ENCODE measurements at places on chromosomes 5 and 9.
A peak's percentile ranks its signal among the peaks of the same experiment; 100 is the strongest.

DNA sequence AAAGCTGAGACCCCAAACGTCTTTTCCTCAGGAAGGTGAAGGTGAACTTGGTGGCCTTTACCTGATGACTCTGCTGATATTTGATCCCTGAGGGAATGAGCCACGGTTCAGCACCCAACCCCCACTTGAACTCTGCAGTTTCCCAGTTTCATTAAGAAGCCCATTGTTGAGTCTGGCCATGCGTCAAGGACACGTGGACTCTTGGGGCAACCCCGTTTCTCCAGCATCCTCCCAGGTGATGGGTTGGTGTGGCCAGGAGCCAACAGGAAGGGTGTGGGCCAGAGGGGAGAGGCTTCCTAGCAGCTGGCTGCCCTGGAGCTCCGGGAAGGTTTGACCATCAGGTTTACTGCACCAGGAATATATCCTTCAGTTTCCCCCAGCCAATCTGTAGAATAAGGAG, 59.5 kb upstream of the GNE start:
- DNase-seq = peak; percentile 95

GRCh38 chr5:120252839-120253238, 211.3 kb upstream of the PRR16 start:
- DNase-seq = peak; percentile 9

DNA sequence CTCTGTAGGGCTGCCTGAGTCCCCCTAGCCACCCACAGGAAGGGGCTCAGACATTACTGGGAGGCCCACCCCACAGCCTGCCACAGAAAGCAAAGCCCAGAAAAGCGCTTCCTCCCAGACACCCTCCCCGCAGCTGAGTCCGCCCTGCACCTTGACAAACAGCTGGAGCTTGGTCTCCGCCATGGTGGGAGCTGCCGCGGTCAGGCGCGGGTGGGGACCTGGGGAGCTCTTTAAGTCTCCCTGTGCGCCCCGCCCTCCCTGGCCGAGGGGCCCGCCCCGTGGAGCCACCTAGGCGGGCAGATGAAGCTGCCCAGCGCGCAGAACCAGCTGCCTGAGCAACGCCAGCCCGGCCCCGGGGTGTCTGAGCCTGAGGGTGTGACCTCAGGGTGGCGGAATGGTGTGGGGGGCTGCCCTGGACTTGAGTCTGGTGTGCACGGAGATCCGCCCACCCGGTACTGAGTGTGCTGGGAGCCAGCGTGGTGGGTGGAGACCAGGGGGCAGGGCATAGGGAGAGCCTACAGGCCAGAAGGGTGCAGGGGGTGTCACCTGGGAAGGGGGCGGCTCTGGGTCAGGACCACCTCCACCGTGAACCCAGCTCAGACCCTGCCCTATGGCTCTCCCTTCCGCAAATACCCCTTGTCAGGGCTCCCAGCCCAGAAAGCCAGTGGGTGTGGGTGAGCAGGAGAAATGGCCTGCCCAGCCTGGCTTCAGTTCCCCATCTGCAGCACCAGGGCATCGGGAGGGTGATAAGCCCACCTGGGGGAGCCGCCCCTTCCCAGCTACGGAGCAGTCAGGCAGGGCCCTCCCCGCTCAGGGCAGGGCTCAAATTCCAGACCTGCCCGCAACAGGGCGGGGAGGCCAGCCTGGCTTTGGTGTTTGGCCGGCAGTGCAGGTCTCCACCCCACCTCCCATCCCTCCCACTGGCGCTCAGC, at the start of gene CLIC3:
Gene CLIC3, minus strand, starts transcription at position 208 of the 932 bp plus-strand sequence. Its CDS starts 25 bp downstream, at position 183.
- peak; percentile 81 for DNase-seq

DNA sequence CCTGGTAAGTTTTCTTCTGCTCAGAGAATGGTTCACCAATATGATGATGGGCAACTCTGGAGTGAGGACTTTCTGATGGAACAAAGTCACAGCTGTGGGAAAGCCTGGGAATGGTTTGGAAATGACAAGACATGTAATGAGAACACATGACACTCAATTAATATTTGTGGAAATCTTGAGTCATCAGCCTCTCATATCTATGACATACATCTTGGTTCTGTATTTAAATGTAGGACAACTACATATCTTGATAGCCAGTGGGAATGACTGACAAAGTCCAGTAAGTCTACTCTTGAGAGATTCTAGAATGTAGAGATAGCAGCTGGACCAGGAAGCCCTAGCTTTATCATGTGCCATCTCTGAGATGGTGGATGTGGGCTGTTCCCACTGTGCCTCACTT, 85.5 kb downstream of the PALM2AKAP2 start:
- DNase-seq = no peak

DNA sequence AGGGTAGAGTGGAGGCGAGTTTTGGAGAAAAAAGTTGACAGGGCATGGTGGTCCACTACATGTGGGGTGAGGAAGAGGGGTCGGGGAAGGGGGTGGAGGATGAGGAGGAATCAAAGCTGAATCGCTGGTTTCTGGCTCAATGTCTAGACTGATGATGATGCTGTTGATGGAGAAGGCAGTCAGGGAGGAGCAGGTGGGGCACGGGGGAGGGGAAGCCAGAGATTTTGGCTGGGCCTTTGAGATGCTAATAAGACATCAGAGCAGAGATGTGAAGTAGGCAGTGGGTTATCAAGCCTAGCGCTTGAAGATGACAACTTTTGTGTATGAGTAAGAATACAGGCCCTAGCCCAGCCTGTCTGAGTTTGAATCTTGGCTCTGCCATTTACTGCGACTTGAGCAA, 32.4 kb upstream of the TTC23L start:
- DNase-seq = no peak

GRCh38 chr5:121725450-121725849, 126.2 kb upstream of the FTMT start:
- DNase-seq = no peak

GRCh38 chr5:38148021-38148625, 110.2 kb upstream of the EGFLAM start:
- DNase-seq = peak; percentile 16
